ENCODE measurements at places on chromosomes 7 and 10.

DNA sequence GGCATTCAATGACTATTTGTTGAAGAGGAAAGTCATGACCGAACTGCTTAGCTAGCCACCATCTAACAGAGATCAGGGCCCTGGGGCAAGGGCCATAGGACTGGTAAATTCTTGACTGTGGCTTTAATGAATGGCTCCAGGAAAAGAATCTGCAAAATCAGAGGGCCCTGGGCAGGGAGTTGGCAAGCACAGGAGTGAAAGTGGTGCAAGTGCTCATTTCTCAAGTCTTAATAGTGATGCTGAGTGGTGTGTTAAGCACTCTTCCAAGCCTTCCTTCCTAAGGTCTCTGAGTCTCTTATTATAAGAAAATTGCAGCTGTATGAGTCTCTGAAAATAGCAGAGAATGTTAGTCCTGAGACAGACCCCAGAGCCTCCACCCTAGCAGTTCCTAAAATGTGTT is 46.3 kb upstream of the EGR2 start:
- H3K4me3 ChIP-seq = no peak overlapping the region
- peaks cover under 1% of the 10 kb centered on the region for H3K27me3 ChIP-seq
- no peaks in the 10 kb centered on the region for H3K36me3 ChIP-seq
- peaks cover 20% of the 10 kb centered on the region for H3K4me1 ChIP-seq
- no peak for DNase-seq
- no peak overlapping the region for H3K27ac ChIP-seq

DNA sequence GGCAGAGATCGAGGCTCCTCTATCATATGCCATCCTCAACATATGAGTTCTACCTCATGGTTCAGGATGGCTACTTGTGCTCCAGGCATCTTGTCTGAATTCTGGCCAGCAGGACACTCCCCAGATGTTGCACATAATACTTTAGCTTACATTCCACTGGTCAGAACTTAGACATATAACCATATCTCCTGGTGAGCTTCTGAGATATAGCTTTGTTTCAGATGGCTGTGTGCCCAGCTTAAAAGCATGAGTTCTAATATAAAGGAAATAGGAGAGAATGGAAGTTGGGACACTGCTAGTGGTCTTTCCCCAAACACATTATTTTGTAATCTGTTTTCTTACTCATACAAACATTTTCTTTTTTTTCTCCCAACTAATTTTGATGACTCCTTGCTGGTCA is 50.8 kb upstream of the IFRD1 start:
- H3K27me3 ChIP-seq = no peaks in the 10 kb centered on the region
- H3K27ac ChIP-seq = no peak overlapping the region
- H3K4me1 ChIP-seq = no peaks in the 10 kb centered on the region
- no peak overlapping the region for H3K4me3 ChIP-seq
- no peak for DNase-seq
- H3K36me3 ChIP-seq = no peaks in the 10 kb centered on the region

DNA sequence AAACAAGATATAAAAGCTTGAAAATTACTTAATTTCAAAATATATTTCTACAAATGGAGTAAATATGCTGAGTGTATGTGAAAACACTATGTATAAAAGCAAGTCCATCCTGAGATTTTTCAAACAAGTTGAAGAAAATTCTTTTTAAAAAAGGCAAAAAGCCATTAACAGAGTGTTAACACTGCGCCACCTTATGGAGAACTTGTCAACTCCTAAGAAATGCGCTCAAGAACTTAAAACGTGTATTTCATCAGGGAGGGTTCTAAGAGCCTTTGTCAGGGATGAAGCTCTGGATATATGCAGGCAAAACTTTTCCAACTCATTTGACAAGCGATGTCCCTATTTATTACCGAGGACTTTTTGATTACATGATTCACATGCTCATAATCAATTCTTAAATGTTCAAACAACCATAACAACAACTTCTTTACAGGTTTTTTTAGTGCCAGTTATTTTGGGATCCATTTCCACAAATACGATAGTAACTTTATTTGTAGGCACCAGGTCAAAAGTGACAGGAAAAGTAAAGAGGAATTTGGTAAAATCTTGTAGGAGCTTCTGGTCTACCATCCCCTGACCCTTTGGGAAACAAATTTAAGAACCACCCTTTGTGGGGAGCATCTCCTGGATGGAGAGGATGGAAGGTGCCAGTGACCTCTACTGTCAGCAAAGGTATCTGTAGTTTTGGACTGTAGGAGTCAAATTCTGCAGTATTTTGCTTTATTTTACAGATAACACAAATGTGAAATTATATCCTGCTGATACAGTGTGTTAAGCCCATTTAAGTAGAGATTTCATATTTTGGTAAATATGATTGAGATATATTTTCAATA is 23.2 kb downstream of the CALCR start:
- DNase-seq = no peak
- peaks cover 11% of the 10 kb centered on the region for H3K27me3 ChIP-seq
- H3K27ac ChIP-seq = no peak overlapping the region

DNA sequence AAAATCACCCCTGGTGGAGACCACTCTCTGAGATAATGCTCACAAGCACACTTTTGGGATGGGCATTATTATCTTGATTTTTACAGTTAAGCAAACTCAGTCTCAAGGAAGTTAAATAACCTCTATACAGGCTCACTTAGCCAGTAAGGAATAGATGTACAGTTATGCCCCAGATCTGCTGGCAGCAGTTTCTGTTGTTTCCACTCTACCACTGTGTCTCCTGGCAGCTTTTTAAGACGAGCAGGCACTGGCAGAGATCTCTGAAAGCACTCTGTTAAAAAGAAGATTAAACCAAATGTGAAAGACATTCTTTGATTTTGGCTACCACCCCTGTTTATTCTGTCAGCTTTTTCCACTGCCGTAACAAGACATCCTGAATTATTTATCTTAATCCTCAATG is 73.2 kb downstream of the SRI start:
- H3K4me3 ChIP-seq = no peak overlapping the region
- no peak overlapping the region for H3K27ac ChIP-seq
- DNase-seq = no peak
- no peaks in the 10 kb centered on the region for H3K27me3 ChIP-seq

DNA sequence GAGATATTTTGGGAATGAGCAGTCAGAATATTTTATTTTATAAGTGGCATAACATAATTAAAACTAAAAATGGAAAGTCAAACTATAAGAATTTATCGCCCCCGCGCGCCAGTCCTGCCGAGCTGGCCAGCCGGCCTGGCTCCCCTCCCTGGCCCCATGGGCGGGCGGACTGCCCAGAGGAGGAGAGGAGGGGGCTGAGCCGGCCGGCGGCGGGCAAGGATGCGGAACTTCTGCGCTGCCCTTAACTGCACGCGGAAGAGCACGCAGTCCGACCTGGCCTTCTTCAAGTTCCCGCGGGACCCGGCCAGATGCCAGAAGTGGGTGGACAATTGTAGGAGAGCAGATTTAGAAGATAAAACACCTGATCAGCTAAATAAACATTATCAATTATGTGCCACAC is 96.8 kb downstream of the DKK1 start:
- no peaks in the 10 kb centered on the region for H3K36me3 ChIP-seq
- peaks cover 5% of the 10 kb centered on the region for H3K4me1 ChIP-seq
- H3K27me3 ChIP-seq = no peaks in the 10 kb centered on the region
- H3K4me3 ChIP-seq = no peak overlapping the region
- no peak overlapping the region for H3K27ac ChIP-seq

- H3K27ac ChIP-seq = no peak overlapping the region
- H3K27me3 ChIP-seq = peaks cover 14% of the 10 kb centered on the region
Measured at GRCh38 chr10:59750155-59750945, 2.9 kb downstream of the MRLN start.

GRCh38 chr10:52539463-52539862 is 225.4 kb downstream of the DKK1 start:
- H3K27ac ChIP-seq = peak overlapping the region; percentile 75
- no peak overlapping the region for H3K4me3 ChIP-seq
- peaks cover 4% of the 10 kb centered on the region for H3K27me3 ChIP-seq
- H3K36me3 ChIP-seq = peaks cover 20% of the 10 kb centered on the region

DNA sequence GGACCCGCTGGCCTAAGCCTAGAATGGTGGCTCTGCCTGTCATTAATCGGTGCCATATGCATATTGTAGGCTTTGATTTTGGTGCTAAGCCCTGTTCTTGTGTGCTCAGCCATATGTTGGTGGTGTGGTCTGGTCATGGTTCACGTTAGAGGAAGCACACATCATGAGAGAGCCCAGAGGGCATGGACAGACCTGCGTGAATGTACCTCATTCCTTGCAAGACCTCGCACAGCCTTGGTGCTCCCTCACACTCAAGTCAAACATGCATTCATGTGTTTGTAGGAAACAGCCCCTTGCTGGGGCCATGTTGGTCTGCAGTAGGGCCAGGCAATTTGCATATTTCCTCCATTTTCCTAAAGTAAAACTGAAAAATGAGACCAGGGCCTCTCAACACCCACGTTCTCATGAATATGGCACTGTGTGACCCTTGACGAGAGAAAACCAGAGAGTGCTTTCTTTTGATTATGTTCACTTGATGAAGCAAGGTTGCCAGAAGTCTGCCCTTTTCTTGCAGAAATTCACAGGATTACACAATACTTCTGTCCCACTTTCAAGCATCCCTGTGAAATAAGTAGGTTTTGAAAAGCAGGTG is 268.7 kb downstream of the CELF2 start:
- no peaks in the 10 kb centered on the region for H3K36me3 ChIP-seq
- H3K4me3 ChIP-seq = no peak overlapping the region
- no peak for DNase-seq
- H3K27me3 ChIP-seq = peaks cover 17% of the 10 kb centered on the region
- no peak overlapping the region for H3K27ac ChIP-seq
- H3K4me1 ChIP-seq = peaks cover 5% of the 10 kb centered on the region

GRCh38 chr7:108254259-108254658 is 124.1 kb upstream of the LAMB4 start:
- peaks cover 12% of the 10 kb centered on the region for H3K36me3 ChIP-seq
- no peak for DNase-seq
- no peak overlapping the region for H3K4me3 ChIP-seq
- no peaks in the 10 kb centered on the region for H3K4me1 ChIP-seq
- no peak overlapping the region for H3K27ac ChIP-seq
